ENCODE measurements at places on chromosomes 2 and 18. TPM values are rescaled to one million over a fixed set of nuclear protein-coding genes. Genes with fewer than 3 reads are reported as not detected.

Gene CIB4
- not detected for polyA plus RNA-seq

Gene RIF1
- 10.3 TPM for polyA plus RNA-seq

GRCh38 chr2:235903782-235904584 is 264.2 kb downstream of the GBX2 start:
- no peak for DNase-seq

Gene RAB27B
- polyA plus RNA-seq: 3.9 TPM

GRCh38 chr2:240195316-240195861 is 54.9 kb upstream of the OTOS start:
- no peak for DNase-seq

DNA sequence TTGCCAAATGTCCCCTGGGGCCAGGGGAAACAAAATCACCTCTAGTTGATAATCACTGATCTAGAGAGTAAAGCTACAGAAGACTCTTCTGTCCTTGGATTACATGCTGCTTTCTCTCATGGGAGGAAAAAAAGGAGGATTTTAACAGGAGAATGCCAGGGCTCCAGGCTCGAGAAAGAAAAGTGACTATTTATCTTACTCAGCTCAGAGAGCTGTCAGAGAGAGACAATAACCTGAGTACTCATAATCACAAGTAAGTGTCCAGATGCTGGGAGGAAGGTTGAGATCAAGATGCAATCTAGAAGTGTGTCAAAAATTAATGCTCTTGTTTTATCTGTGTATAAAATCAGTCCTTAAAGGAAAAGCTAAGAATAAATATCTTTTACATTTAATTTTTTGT is 133.3 kb downstream of the PTRHD1 start:
- DNase-seq: no peak

DNA sequence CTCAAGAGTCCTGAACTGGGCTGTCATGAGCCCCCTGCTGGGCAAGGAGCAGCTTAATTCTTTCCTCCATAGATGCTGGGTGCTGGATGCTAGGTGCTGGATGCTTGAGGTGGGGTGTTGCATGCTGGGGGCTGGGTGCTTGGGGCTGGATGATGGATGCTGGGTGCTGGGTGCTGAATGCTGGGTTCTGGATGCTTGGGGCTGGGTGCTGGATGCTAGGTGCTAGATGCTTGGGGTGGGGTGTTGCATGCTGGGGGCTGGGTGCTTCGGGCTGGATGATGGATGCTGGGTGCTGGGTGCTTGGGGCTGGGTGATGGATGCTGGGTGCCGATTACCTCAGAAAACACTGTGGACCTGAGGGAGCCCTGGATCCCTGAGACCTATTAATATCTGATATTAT is 837.7 kb downstream of the GALR1 start:
- DNase-seq: no peak

DNA sequence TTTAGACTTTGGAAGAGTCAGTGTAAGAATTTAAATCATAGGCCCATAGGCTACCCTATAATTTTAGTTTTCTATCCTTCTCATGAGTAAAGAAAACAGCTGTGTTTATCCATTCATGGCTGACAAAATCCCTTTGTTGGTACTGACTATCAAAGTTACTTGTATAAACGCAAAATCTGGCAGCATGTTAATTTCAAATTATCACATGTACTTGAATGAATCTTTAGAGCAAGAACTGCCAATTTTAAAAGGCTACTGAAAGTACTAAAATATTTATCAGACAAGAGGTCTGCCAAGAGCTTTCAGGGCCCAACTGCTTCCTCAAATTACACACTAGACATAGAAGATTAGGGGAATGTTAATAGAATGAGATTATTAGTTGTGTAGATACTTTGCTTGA is 66.6 kb downstream of the MYL12B start:
- DNase-seq: no peak

Gene ST8SIA5
- not detected for polyA plus RNA-seq

GRCh38 chr2:79715338-79715737 is 202.5 kb downstream of the CTNNA2 start:
- DNase-seq: no peak

DNA sequence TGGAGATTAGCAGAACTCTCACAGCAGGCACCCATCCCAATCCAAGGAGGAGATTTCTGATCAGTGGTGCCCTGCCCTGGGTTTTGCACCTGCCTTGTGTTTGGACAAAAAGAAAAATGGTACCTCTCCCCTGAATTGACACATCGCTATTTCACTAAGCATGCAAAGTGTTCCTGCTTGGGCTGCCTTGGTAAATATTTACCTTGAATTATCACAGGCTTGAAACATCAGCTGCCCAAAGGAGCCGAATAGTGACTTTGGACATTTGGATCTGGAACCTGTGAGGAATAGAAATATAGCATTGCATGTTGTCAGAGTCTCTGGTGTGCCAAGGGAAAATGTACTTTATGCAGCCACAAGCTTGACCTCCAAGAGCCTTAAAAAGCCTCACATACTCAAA is 926.4 kb upstream of the FANCL start:
- no peak for DNase-seq

- DNase-seq: no peak
Measured at GRCh38 chr2:169808221-169808620, 9.6 kb downstream of the SSB start.

DNA sequence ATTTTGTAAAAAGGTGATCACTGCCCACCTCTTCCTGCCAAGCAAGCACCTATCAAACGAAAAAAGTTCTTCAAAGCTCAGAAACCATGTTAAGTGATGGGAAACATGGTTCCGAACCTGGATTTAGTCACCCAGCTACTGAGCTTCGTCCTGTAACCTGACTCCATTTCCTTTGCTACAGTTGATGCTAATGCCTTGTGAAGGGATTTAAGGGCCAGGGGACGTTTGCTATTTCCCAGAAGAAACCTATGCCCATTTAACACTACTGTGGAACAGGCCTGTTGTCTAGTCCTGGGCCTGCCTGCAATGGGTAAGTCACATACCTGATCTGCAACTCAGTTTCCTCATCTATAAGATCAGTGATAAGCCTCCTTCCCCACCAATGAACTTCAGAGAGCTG is 14.8 kb downstream of the SERPINE2 start:
- no peak for DNase-seq

- no peak for DNase-seq
Measured at GRCh38 chr2:147440734-147441133, 404.1 kb upstream of the ACVR2A start.

- no peak for DNase-seq
Measured at GRCh38 chr2:187994464-187995331, 297.0 kb upstream of the GULP1 start.

DNA sequence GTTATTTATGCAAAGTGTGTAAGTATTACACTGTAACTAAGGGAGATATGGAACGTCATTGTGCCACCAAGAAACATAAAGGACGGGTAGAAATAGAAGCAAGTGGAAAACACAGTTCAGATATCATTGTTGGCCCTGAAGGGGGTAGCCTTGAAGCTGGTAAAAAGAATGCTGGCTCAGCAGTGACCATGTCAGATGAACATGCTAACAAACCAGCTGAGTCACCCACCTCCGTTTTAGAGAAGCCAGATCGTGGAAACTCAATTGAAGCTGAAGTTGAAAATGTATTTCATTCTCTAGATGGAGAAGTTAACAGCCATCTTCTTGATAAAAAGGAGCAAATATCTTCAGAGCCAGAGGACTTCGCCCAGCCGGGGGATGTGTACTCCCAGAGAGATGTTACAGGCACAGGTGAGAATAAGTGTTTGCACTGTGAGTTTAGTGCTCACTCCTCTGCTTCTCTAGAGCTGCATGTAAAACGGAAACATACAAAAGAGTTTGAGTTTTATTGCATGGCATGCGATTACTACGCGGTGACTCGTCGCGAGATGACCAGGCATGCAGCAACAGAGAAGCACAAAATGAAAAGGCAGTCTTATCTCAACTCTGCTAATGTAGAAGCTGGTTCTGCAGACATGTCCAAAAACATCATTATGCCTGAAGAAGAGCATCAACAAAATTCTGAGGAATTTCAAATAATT is 36.1 kb downstream of the ZNF407 start:
- DNase-seq: no peak

Gene ST8SIA3
- polyA plus RNA-seq: not detected

- no peak for DNase-seq
Measured at GRCh38 chr2:152355409-152355831, 20.4 kb downstream of the FMNL2 start.

GRCh38 chr2:209472112-209472832 is 48.4 kb downstream of the MAP2 start:
- no peak for DNase-seq

- no peak for DNase-seq
Measured at GRCh38 chr2:159546716-159547430, 69.5 kb downstream of the BAZ2B start.

DNA sequence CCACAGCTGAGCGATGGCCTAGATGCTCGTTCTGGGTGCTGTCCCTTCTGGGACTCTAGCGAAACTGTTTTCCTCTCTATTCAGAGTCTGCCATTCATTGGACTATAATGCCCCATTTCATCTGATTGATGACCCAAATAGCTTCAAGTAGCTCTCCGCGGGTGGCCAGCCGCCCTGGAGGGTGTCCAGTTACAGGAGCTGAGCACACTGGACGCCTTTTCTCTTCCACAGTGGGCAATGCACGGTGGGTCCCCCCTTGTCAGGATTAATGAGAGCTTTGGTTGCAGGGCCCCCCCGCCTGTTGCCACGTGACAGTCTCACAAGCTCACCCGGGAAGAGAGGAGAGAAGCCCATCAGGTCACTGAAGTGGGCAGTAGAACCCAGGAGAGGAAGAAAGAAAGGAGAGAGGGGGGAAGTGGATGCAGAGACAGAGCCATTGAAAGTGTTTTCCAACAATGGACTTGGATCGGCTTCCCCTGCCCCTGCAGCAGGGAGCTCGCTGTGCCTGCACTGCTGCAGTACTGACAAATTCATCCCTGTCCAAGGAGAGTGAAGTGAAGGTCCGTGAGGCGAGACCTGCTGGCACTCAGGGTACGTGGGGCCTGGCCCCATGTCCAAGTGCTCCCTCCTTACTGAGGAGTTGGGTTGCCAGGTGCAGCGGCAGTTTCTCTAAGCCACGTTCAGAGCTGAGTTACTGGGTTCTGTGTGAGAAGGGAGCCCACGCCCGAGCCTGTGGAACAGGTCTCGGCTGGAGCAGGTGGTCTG is 44.8 kb downstream of the DIPK1C start:
- DNase-seq: no peak

- no peak for DNase-seq
Measured at GRCh38 chr2:126503476-126503875, 152.5 kb upstream of the GYPC start.

- no peak for DNase-seq
Measured at GRCh38 chr18:45801416-45802004, 24.0 kb upstream of the SIGLEC15 start.

Gene ZEB2
- polyA plus RNA-seq: 62.3 TPM

- DNase-seq: no peak
Measured at GRCh38 chr2:205948496-205948837, 137.5 kb downstream of the INO80D start.

Gene NAB1
- 3.3 TPM for polyA plus RNA-seq

DNA sequence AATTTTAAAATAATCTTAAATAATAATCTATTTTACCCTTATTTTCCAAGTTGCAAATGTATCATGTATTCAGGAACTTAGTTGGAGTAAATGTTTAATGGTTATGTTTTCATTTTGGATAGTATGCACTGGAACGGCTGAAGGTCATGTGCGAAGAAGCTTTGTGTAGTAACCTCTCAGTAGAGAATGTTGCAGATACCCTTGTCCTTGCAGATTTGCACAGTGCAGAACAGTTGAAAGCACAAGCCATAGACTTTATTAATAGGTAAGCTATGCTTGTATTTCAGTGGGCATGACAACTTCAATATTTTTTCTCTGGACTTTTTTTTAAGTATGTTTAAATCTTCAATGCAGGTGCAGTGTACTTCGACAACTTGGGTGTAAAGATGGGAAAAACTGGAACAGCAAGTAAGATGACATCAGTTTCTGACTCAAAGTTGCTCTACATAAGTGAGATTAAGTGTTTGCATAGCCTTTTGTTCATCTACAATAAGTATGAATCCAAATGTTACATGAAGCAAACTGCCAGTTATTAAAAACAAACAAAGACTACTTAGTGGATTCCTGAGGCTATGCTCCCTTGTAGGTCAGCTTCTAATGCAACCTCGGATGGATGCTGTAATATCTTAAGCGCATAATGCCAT is 63.1 kb downstream of the SPOPL start:
- no peak for DNase-seq

Gene DUSP19
- 0.91 TPM for polyA plus RNA-seq

- no peak for DNase-seq
Measured at GRCh38 chr2:239910404-239910803, 114.7 kb downstream of the NDUFA10 start.

DNA sequence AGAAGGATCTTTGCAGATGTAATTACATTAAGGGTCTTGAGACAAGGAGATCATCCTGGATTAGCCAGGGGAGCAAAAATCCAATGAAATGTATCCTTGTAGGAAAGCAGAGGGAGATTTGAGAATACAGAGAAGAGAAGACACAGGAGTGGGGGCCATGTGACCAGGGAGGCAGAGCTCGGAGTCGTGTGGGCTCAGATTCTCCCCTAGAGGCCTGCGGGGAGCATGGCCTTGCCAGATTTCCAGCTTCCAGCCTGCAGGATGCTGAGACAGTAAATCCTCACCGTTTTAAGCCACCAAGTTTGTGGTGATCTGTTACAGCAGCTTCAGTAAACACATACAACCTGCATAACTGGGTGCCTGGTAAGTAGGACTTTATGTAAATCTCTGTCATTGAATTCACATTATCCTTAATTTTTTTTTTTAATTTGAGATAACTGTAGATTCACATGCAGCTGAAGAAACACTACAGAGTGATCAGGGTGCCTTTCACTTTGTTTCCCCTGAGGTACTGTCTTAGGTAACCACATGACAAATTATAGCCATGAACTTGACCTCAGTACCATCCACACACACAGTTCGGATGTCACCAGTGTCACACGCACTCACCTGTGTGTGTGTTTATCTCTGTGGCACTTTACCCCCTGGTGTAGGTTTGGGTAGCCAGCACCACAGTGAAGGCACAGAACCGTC is 138.4 kb upstream of the HDAC4 start:
- no peak for DNase-seq

DNA sequence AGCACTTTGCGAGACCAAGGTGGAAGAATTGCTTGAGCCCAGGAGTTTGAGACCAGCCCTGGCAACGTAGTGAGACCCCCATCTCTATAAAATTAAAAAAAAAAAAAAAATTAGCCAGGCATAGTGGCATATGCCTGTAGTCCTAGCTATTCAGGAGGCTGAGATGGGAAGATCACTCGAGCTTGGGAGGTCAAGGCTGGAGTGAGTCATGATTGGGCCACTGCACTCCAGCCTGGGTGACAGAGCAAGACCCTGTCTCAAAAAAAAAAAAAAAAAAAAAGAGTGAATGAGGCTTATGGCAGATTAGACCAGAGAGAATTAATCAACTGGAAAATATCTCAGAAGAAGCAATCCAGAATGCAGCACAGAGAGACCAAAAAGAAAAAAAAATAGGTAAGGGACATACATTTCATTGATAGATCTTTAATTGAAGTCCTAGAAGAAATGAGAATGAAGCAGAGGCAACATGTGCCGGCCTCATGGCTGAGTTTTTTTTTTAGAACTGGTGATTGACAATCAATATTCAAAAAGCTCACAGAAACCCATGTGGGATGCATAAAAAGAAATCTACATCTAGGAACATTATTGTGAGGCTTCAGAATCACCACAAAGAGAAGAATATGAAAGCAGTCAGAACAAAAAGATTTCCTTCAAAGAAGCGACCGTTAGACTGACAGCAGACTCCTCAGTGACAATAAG is 32.2 kb upstream of the ELAC1 start:
- no peak for DNase-seq

Gene PKDCC
- not detected for polyA plus RNA-seq

Gene EIF4E2
- 60.5 TPM for polyA plus RNA-seq

- no peak for DNase-seq
Measured at GRCh38 chr2:96464651-96465050, 40.5 kb downstream of the NEURL3 start.
